Amygdala (tissue), 56 donors: ENCODE measurements at places on chromosomes 4 and X.

DNA sequence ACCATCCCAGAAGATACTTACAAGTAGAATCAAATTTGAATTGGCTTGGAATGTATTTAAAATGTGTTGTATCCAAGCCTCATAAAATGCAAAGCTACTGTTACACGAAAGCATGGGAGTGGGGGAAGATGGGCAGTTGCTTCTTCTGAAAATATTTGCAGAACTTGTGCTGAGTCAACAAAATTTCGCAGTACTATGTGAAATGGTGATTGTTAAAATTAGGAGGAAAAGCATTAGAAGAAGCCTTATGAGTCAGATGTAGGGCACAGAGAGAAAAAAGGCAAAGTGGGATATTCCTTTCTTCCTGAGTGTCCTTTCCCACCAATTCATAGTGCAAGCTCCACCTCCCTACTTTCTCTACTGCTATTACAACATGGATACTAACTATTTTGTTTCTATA, 332.7 kb downstream of the PRDM5 start:
- DNase-seq: no peak

DNA sequence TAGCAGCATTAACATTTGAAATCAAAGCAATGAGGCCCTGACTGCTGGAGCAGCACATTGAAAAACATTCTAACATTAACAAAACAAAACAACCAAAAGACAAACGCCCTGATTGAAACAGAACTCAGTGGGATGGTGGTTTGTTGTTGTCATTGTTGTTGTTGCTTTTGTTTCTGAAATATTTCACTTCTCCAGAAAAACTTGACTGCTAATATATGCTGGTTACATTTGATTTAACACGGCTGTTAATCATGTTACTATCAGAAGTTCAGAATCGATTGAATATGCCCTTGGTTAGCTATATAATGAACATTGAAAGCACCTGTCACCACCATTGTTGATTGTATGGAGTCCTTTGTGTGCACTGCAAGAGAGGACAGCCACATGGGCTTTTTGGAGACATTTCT, 790.4 kb upstream of the GALNTL6 start:
- no peak for DNase-seq

DNA sequence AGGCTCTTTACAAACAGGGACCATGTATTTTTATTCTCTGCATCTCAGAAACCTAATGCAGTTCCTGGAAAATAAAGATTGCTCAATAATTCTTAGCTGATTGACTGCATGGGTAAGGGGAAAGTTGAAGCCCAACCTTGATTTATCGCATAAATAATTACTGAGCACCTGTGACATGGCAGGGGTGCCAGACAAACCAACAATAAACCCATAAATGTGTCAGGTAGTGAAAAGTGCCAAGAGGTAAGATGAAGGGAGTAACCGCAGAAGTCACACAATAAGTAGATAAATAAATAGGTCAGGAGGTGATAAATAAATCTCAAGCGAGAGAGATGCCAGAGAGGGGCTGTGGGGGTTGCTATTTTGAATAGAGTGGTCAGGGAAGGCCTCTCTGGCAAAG, 20.1 kb upstream of the AP1S2 start:
- no peak for DNase-seq

DNA sequence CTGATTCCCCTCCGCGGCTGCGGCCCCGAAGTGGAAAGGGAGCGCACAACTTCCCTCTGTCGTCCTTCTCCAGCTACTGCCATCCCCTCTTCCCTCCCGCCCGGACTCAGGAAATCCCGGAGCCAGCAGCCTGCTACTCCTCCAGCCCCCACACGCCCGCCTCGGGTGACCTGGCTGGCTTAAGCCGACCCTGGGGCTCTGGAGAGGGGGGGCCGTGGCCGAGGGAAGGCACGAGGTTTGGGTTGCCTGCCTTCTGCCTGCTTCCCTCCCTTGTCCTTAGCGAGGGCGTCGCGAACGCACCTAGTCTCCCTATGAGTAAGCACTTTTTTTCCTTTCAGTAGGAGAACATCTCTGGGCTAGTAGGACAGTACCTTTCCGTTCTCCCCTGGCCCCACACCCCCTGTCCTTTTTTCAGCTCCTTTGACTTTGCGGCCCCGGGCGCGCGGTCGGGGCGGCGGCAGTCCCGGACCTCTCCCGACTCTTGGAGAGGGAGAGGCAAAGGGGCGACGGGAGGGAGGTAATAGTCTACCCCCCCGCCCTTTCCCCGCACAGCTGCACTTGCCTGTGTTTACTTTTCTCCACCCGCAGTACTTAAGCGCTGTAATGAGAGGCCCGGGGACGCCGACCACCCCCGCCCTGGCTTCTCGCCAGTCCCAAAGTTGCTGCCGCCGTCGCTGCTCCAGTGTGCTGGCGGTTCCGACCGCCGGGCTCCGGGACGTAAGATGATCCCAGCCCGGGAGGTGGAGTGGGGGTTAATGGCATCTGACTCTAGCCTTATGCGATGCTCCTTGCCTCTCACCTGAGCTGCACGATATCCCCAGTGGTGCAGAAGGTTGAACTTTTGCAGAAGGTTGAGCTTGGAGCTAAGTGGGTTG, 868 bp downstream of the PLS3 start:
- DNase-seq: peak; percentile 39

DNA sequence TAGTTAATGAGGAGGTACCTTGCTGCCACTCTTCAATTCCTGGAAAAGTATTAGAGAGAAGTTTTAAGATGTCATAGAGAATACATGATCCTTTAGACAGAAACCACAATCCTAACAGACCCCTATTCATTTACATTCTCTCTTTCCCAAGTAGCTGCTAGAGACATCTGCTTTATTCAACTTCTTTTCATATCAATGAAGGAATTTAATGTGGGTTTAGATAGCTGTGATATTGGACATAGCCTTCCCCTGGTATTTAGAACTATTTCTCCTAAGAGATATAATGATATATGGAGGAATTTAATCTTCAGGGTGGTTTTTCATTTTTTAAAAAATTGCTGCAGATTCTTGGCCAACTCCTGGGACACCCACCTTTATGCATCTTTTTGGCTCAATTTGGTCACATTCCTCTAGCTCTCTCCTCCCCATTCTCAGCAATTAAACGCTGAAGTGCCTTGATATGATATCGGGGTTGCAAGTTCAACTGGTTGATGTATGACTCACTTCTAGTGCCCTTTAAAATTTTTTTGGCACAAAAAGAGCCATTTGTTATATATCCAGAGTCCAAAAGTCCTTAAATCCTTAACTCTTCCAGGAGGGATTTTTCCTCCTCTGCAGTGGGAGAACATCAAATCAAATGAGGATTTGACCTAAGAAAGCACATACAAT, 57.6 kb downstream of the DOCK11 start:
- DNase-seq: no peak

DNA sequence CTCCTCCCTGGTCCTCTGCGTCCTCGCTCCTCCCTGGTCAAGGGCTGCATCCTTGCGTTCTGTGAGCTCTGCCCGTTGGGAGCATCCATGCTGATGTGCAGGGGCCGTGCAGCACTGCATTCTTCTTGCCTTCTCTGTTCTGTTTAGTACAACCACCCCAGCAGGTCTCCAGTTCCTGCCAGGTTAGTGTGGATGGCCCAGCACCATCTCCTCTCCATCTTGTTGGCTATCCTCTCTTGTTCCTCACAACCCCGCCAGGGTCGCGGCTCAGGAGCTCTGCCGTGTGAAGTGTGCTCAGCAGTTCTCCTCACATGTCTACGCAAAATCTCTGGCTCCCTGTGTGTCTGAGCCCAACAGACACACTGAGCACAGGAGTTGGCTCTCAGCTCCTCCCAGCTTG, 10.4 kb upstream of the MAEA start:
- DNase-seq: no peak

- no peak for DNase-seq
Measured at GRCh38 chr4:123603165-123603564, 206.6 kb downstream of the SPRY1 start.

GRCh38 chr4:144410230-144410783, 235.6 kb upstream of the HHIP start:
- DNase-seq: no peak

- no peak for DNase-seq
Measured at GRCh38 chrX:10685923-10686595, 65.7 kb upstream of the MID1 start.

GRCh38 chr4:53315300-53315699, 50.6 kb downstream of the SCFD2 start:
- DNase-seq: no peak

GRCh38 chrX:71081330-71082123, 13.4 kb upstream of the SNX12 start:
- DNase-seq: no peak

DNA sequence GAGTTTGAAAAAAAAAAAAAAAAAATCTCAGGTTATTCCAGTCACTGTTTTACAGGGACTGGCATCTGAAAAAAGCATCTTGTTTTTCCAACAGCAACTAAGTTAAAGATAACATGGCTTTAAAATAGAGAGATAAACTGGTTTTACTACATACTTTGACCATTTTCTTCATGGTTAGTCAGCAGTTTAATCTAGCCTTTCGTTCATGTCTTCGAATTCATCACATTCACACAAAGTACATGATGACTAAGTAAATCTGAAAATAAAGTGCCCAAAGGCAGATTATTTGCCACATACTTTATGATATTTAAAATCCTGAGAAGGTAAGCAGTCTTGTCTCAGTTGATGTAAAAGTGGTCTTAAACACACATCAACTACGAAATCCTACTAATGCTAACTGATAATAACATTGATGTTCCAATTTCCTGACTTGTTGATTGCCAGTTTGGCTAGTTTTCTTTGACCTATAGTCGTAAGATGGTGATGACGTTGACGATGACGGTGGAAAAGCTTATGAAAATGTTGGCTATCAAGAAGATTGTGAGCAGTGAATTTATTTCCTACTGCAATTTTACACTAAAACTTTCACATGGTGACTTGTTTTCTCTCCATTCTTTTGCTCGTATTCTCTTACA, 540.5 kb upstream of the BOD1L1 start:
- DNase-seq: no peak

DNA sequence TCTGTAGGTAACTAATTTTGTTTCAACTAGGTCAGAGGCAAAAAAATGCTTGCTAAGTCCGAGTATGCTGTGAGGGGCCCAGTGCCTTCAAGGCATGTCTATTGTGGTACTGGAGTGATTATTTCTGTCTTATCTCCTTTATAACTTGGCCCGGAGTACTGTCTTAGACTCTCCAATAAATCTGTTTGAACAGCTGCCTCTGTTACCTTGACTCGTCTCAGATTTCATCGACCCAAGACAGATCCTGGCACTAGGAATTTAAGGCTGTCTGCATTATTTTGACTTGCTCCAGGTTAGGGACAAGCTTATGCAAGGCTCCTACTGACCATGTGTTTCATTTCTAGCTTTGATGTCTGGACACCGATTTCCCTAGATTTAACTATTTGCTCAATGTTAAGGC, 41.1 kb upstream of the NKAP start:
- no peak for DNase-seq
